ENCODE measurements at places on chromosomes 4 and X.

DNA sequence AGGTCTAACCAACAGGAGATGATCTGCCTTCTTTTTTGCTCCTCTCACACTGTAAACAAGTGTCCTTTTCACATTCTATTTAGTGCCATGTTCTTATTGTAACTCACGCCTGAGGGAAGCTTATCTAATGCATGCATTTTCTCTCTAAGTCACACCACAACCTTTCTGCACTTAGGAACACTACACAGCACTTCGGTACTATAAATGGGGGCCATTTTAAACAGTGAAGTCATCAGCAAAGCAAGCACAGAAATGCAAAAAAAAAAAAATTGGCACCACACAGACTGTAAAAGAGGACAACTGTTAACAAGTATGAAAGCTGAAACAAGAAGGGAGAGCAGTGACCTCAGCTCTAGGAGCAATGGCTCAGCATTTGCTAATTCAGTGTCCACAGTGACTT, 45.2 kb downstream of the PRSS12 start:
- DNase-seq, result no peak

GRCh38 chrX:120653000-120653399, 23.1 kb upstream of the C1GALT1C1 start:
- DNase-seq, result no peak

- DNase-seq, result no peak
Observed at GRCh38 chrX:136220540-136220939, 30.7 kb downstream of the MAP7D3 start.

GRCh38 chrX:109886122-109886761, 116.7 kb upstream of the TMEM164 start:
- no peak for DNase-seq

Measured in natural killer cell (primary cell).